ENCODE measurements at places on chromosomes 7 and 10. TPM values are rescaled to one million over a fixed set of nuclear protein-coding genes. Genes with fewer than 3 reads are reported as not detected.

GRCh38 chr7:100126239-100126930 is 382 bp upstream of the MBLAC1 start:
- DNase-seq: no peak

DNA sequence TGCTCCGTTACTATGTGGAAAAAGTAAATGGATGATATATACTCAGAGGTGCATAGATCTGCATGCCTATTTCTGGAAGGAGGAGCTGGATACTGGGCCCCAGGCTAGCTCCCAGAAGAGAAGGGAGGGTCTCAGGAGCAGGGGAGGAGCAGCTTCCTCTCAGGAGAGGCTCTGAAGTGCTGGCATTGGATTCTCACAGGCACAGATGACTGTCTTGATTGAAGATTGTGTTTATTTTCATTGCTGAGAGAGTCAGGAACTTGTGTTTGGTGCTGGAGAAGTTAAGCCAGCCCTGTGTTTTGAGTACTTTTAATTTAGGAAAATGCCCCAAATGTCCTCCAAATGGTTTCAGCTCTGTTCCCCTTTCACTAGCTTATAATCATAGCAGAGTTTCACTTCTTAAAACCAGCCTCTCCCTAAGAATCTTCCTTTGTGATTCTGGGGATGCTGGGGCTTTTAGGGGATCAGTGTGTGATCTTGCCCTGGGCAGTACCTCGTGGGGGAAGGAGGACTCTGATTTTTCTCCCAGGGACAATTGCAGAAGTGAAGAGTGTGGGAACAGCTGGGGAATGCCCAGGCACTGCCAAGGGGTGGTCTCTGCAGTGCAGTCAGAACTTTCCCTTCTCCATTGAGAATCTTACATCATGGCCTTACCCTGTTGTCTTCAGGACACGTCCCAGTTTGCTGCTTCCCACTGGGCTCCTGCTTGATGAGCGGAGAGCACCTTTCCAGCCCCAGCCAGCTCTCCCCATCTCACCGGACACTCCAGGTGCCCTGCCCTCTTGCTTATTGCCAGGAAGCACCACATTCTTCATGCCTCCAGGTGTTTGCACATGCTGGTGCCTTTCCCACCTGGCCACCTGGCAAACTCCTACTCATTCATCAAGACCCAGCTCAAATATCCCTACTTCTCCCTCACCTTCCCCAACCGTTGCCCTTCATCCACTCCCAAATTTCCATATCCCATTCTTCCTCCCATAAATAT is 102.8 kb downstream of the ARHGAP22 start:
- DNase-seq: peak; percentile 43

- no peak for DNase-seq
These were observed 364.8 kb upstream of the IGFBP3 start for GRCh38 chr7:46285878-46286277.

DNA sequence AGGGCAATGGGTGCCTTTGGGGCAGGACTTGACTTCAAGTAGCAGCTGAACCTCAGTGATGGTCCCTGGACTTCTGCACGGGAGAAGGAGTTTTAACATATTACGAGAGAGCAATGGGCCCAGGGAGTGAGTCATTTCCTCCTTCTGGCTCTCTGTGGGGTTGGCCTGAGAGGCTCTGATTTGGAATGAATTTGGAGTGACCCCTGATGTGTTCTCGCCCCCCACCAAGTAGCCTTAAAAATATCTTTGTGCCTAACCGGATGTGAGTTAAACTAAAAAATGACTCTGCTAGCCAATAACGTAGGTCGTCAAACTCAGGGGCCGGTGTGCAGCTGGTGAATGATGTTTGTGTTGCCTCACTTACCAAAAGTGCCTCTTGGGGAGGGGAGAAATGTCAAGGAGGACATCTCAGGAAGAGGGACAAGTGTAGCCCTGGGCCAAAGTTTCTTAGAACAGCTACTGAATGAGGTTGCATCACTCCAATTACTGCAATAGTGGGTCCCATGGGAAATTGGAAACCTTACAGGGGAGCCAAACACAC is 656.6 kb downstream of the INHBA start:
- DNase-seq: no peak

- no peak for DNase-seq
These were observed 40.4 kb upstream of the TECTB start for GRCh38 chr10:112242769-112243168.

- no peak for DNase-seq
These were observed 43.2 kb upstream of the USP6NL start for GRCh38 chr10:11654659-11655058.

DNA sequence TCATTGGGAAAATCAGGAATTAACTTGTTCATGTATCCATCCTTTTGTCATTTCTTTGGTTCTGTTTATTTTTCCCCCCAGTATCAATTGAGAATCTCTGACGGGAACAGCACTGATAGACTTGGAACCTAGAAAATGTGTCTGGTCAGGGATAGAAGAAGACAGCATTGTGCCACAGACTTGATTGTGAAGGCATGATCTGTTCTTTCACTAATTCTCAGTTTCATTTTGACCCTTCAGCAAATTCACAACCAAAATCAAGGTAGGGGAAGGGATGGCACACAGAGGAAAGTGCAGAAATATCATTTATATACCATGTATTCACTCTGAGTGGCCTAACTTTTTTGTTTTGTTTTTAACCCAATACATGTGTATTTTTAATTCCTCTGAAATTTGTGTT is 106.8 kb downstream of the WNT2 start:
- DNase-seq: no peak

DNA sequence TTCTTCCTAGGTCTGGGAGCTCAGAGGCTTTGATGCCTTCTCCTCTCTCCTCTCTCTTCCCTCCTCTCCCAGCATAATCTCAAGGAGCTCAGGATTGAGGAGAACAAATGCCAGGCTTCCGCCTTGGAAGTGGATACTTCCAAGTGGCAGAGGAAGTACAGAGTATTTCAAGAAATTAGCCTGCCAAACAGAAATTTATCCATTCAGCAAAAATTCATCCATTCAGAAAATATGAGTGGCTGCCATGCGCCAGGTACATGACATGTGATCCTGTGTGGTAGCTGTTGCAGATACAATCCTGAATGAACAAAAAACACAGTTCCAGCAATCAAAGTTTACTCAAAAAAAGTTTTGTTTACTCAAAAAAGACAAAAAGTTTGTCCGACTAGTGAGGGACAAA is 18.4 kb downstream of the NOLC1 start:
- DNase-seq: no peak

- DNase-seq: no peak
These were observed 17.6 kb upstream of the BAZ1B start for GRCh38 chr7:73539709-73540108.

GRCh38 chr10:31145986-31146385 is 114.3 kb upstream of the ZNF438 start:
- DNase-seq: no peak

The PCLO gene
- total RNA-seq: 9.5 TPM

The OR2A1 gene
- not detected for total RNA-seq
